ENCODE measurements at places on chromosomes 2 and 18.

DNA sequence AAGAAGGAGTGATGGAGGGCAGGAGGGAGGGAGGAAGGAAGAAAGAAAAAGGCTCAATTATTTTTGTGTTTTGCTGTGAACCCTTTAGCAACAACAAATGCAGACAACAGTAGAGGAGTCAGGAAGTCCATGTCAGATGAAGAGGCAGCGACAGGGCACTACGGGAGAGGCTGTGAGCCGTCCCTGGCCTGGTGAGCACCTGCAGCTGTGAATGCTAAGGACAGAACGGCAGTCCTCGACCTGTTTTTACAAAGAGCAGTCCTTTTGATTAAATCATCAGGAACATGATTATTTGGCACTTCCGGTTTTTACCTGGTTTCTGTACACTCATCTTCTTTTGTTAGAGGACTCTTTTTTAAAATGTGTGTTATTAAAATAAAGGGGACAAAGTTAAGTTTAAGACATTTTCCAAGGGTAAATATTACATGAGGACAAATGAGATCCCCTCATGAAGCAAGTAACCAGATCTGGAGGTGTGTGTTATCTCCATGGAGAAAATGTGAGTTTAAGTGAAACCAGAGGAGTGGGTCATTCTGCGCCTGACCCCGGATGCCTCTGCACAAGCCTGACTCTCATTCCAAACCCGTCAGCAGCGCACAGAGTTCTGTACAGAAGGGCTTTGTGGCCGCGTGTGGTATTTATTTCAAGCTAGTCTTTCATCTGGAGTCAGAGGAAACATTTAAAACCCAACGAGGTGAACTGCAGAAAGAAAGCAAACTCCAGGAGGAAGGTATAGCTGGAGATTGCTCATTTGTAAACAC, 492.5 kb downstream of the SOX11 start:
- no peak for DNase-seq

DNA sequence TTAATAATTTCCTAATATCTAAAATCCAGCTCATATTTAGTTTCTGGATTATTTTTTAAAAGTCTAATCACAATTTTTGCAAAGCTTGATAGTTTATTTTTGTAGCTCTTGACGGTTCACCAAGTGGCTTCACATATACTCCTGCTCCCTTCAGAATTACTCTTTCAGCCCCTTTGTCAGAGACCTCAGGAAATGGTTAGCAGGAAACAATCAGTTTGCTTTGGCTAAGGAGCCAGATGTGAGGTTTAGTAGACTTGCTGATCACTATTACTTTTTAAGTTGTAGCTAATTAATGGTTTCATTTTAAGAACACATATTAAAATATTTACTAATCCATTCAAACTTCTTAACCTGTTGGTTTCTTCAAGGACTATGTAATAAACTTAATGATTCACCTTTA, 2.3 kb downstream of the RBBP8 start:
- no peak for DNase-seq

DNA sequence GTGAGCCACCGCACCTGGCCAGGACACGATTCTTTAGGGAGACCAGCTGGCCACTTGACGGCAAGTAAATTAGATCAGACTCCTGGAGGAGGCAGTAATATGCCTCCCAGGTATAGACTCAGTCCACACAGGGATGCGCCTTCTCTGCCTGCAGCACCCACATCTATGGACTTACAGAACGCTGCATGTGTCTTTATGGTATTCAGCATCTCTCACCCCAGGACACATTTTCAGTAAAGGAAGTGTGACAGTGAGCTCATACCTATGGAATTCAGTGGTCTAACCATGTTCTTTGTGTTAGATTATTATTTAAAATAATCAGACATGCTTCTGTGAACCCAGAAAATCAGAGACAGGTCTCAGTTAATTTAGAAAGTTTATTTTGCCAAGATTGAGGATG, 5.9 kb upstream of the NARS1 start:
- peak; percentile 68 for DNase-seq

GRCh38 chr2:26605195-26605998, 35.8 kb downstream of the CIB4 start:
- peak; percentile 34 for DNase-seq

DNA sequence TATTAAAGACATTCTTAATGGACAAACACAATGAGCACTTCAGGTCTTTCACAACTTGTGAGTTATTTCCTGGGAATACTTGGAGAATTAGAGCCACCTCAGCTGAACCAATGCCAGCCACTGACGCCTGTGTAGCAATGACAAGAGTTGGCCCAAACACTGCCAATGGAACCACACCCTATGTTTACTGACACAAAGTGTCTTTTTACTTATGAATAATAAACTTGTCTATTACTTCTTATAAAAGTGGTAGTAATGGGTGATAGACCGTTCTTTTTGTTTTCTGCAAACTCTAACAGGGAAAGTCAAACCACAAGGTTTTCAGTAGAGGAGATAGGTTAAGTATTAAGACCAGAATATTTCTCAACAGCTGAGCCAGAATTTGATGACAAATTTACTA, 12.5 kb upstream of the CHAC2 start:
- no peak for DNase-seq

- no peak for DNase-seq
These were observed 56.0 kb upstream of the ACAA2 start for GRCh38 chr18:49869354-49869753.

GRCh38 chr2:98448441-98449145, 3.9 kb downstream of the INPP4A start:
- no peak for DNase-seq
